Germinal center (tissue), 1 donor: ENCODE measurements at places on chromosomes 2 and 18.

GRCh38 chr2:54967269-54967668 is 83.0 kb downstream of the RTN4 start:
- DNase-seq, result no peak

GRCh38 chr2:43405829-43406228 is 179.4 kb upstream of the ZFP36L2 start:
- DNase-seq, result no peak

- DNase-seq, result no peak
These were observed 319.5 kb upstream of the LRRTM1 start for GRCh38 chr2:80624062-80624461.

- peak; percentile 10 for DNase-seq
These were observed 521 bp downstream of the MYCN start for GRCh38 chr2:15940661-15941480.

DNA sequence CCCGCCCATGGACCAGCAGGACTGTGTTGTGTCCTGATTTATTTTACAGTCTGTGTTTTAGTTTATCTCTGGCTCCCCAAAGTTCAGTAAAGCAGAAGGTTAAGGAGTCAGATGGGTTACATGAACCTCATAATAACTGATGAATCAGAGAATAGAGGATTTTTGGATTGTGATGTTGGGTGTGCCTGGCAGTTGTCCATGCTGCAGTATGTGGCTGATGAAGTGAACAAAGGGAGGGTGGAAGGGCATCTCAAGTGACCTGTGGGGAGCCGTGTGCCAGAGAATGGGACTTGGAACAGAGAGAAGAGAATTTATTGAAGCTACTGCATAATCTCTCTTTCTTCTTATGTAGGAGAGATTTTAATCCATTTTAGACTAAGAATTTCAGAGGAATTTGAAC is 145.5 kb downstream of the MAP4K4 start:
- no peak for DNase-seq

GRCh38 chr18:51135364-51135763 is 62.1 kb downstream of the MEX3C start:
- DNase-seq, result no peak
